Endothelial cell of umbilical vein (primary cell): ENCODE measurements at places on chromosomes 6 and 20.
A peak's percentile ranks its signal among the peaks of the same experiment; 100 is the strongest.

DNA sequence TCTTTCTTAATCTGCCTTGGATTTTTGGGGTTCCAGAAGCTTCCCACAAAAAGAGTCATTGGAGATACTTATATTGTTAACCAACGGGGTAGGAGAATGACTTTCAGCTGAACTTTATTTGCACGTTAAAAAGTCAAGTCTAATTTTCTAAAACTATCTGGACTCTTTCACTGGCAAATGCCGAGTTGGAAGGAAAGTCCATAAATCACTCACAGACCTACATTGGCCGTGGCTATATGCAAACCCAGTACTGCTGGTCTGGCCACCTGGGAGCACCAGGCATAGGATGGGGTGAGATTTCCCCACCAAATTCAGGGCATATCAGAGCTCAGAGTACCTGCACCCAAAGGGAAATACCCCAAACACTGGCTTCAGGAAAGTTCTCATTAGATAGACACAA is 71.3 kb upstream of the SALL4 start:
- DNase-seq = no peak

DNA sequence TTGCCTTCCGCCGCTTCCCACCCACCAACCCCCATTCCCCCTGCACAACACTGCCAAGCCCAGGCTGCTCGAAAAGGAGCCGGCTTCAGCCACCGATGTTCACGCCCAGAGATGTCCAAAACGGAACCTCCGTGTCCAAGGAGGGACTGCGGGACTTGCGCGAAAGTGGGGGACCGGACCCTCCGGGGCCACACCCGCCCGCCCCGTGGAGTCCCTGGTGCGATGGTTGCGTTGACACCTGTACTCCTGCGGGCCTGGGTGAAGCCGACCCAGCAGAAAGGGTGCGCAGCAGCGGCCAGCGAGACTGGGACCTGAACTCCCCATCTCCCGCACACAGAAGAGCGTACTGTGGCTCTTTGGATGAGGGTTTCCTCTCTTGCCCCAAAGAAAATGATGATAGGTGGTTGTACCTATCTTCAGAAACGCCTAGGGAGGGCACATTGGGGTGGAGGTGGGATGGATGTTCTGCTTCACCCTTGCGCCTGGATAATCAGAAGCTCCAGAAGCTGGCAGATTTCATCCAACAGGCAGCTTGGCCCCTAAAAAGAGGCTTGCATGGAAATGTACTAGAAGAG is 1.9 kb upstream of the VGLL2 start:
- no peak for DNase-seq

- DNase-seq = no peak
Measured at GRCh38 chr6:36544228-36544627, 3.1 kb downstream of the STK38 start.

DNA sequence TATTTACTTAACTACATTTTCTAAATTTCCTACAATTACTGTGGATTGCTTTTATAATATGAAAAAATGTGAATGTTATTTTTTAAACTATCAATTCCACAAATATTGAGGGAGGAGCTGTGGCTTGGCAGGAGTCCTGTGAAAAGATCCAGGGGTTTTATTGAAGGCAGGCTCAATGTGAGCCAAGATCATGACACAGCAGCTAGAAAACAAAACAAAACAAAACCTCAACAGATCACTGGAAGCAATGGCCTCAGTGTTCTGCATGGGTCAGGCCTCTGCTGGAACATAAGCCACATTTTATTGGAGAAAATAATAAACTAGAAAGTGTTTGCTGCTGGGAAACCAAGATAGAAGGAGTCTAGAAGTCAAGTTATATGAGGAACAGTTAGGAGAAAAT is 19.4 kb upstream of the RCAN2 start:
- DNase-seq = no peak

GRCh38 chr6:22361576-22361975 is 64.7 kb upstream of the PRL start:
- no peak for DNase-seq

GRCh38 chr20:46253391-46253790 is 54.9 kb downstream of the CDH22 start:
- no peak for DNase-seq

GRCh38 chr6:142373268-142374090 is 71.7 kb downstream of the ADGRG6 start:
- no peak for DNase-seq

GRCh38 chr6:117270843-117271507 is 5.6 kb downstream of the VGLL2 start:
- no peak for DNase-seq

DNA sequence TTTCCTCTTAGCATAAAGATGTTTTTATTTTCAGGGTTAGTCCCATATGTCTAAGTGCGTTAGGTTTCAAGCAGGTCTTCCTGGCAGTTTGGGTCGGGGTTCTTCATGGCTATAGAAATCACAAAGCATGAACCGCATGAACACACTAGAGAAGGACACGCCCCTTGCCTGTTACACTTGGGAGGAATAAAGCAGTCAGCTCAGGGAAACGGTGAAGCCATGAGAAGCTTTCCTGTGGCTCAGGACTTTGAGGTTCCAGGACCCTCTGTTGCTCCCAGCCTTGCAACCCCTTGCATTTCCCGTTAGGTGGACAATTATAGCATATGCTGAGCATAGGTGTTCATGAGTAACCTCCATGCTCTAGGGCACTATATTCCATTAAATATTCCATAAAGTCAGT is 96.7 kb downstream of the SYCP2 start:
- no peak for DNase-seq

GRCh38 chr6:159595173-159595572 is 97.9 kb downstream of the SOD2 start:
- peak; percentile 2 for DNase-seq

DNA sequence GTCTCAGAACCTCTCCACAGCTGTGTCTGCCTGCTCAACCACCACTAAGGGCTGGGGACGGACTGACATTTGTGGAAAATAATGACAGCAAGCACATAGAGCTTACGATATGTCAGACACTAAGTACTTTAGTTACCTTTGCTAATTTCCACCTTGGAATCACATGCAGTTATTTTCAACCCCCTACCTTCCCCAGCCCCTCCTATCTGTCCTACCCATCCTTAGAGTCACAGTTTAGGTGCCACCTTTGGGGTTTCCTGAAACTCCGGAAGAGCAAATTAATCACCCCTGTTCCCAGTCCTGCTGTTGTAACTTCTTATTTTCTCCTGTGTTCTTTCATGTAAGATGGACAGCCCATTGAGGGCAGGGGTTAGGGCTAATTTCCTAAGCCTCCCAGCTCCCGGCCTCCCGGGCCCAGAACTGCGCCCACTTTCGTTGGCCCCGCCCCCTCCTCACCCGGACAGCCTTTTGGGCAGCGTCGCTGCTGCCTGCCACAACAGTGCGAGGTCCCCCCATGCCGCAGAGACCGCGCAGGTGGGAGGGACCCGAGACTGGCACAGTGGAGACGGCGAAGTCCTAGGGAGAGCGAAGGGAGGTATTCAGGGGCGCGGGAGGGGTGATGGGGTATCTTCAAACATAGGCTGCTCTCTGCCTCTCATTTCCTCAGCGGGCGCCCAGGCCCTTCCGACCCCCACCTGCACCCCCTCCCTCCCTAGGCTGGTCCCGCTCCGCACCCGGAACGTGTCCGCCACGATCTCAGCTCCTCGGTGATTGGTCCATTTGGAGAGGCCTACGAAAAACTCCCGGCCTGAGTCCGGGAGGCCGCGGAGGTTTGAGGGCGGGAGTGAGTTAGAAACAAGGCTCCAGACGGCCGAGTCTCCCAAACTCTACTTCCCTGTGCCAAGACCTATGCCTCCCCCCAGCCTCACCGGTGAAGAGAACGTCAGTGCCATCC is 1.1 kb downstream of the DDAH2 start:
- no peak for DNase-seq

DNA sequence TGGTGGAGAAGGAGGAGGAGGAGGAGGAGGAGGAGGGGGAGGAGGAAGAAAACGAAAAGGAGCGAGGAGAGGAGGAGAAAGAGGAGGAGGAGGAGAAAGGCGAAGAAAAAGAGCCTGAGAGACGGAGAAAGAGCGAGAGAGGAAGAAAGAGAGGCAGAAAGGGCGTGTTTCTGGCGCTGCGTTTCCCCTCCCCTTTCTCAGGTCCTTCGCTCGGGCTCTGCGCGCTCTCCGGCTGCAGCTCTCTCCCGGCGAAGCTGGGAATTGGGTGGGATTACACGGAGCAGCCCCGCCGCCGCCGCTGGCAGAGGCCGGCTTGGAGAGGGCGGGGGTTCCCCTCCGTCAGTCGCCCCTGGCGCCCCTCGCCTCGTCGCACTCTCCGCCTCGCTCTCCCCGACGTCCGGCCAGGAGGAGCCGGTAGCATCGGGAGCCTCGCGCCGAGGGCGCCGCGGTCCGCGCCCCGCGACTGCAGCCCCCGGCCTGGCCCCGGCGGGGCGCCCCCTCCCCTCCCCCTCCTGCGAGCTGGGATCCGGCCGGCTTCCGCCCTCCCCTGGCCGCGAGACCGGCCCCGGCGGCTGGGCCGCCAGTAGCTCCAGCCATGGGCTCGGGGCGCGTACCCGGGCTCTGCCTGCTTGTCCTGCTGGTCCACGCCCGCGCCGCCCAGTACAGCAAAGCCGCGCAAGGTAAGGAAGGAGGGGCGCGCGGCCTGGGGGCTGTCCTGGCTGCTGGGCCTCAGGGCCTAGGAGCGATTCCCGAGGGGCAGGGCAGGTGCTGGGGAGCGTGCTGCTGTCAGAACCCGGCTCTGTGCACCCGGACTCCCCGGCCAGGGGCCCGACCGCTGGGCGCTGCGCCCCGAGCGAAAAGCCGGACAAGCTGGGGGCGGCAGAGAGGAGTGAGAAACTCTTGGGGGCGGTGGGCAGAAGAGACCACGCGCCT is at the start of gene SCUBE3:
Gene SCUBE3 (plus strand): TSS at position 133 of the 933 bp plus-strand sequence. CDS start 463 bp downstream, at position 596.
- peak; percentile 31 for DNase-seq

GRCh38 chr6:3669916-3670315 is 81.6 kb downstream of the PXDC1 start:
- no peak for DNase-seq

DNA sequence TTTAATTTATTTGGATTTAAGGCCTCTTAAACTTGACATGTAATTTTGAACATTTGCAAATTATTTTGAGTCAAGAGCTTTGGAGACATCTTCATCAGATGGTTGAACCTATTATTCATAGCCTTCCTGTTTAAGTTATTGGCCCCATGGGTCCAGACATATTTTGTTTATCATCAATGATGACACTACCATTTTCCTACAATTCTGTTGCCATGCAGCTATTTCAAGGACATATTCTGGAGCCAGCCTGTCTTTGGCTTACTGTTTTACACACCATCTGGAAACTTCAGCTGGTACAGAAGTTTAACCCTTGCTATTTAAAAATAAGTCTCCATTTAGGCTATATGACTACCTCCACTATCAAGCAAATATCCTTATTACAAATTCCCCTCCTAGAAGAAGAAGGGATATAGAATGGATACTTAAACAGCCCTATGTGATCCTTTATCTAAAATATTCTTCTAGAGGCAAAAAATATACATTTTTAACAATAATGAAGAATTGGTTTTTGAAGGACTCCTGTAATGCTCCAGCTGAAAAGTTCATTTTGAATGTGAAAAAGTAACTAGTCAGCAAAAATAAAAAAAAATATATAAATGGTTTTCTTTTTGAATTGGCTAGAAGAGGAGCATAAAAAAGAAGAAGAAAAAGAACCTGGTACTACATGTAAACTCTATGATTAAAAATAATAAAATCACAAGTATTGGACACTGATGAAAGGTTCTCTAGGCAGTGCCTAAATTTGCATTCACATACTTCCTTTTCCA is 544.0 kb upstream of the HS3ST5 start:
- no peak for DNase-seq

GRCh38 chr6:16688984-16689636 is 72.2 kb downstream of the ATXN1 start:
- peak; percentile 94 for DNase-seq

GRCh38 chr6:157393669-157394327 is 12.8 kb downstream of the ZDHHC14 start:
- no peak for DNase-seq
